CD4-positive, CD25-positive, alpha-beta regulatory T cell (primary cell): ENCODE measurements at places on chromosomes 7 and 10.
A peak's percentile ranks its signal among the peaks of the same experiment; 100 is the strongest.

DNA sequence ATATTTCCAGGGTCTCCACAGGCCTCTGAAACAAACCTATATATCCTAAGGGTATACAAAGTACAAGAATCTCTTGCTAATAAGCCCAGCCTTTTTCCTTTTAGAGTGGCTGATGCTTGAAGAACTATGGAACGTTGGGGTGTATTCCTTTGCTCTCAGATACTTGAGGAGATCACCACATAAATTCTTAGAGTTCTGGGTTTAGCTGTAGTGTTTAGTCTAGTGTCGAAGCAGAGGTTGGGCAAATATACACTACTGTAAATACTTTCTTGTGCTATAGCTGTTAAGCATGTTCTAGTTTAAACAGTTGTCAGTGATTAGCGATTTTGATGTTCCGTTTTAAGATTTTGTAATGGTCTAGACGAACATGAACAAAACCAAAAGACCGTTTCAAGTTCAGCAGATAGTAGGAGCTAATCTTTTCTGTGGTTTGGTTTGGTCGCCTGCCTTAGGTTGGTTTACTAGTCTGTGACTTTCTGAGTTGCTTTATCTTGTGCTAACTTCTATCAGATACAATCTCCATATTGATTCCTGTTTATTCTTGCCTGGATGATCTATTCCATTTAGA lies 229.6 kb downstream of the NSUN6 start:
- H3K27ac ChIP-seq = no peak overlapping the region
- no peak for DNase-seq

DNA sequence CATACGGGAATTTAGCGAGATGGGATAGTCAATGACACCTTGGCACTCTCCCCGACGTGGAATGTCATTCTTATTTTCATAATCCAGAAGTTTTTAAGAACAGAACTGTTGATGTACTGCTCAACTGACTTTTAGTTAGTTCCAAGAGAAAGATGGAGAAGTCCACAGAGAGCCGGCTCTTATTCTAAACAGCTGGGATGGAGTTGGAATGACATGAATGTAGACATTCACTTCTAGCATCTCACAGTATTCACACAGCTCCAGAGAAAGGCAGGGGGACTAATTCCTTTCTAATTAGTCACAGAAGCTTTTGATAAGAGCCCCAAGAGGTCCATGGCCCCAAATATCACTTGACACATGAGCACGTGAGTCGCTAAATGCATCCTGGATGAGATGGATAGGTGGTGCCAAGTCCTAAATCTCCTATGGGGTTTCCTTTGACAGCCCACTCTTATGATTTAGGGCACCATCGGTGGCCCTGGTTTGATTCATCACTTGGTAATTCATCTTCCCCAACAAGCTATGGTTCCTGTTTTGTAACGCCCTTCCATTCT lies 420.3 kb upstream of the AUTS2 start:
- H3K36me3 ChIP-seq = no peaks in the 10 kb centered on the region
- DNase-seq = no peak
- H3K4me3 ChIP-seq = no peak overlapping the region
- H3K4me1 ChIP-seq = no peaks in the 10 kb centered on the region
- H3K27me3 ChIP-seq = no peaks in the 10 kb centered on the region

DNA sequence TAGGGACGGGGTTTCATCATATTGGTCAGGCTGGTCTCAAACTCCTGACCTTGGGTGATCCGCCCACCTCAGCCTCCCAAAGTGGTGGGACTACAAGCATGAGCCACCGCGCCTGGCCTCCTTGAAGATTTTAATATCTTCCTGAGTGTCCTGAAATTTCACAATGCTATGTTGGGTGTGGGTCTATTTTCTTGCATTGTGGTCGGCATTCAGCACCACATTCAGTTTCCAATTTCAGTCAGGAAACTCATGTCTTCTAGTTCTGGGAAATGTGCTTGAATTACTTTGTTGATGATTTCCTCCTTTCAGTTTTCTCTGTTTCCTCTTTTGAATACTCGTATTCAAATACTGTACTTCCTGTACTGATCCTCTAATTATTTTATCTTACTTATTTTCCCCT lies 49.3 kb upstream of the IL6 start:
- H3K36me3 ChIP-seq = no peaks in the 10 kb centered on the region
- H3K4me3 ChIP-seq = no peak overlapping the region
- no peak overlapping the region for H3K27ac ChIP-seq
- H3K27me3 ChIP-seq = peaks cover 10% of the 10 kb centered on the region
- peak; percentile 59 for DNase-seq
- H3K4me1 ChIP-seq = no peaks in the 10 kb centered on the region

DNA sequence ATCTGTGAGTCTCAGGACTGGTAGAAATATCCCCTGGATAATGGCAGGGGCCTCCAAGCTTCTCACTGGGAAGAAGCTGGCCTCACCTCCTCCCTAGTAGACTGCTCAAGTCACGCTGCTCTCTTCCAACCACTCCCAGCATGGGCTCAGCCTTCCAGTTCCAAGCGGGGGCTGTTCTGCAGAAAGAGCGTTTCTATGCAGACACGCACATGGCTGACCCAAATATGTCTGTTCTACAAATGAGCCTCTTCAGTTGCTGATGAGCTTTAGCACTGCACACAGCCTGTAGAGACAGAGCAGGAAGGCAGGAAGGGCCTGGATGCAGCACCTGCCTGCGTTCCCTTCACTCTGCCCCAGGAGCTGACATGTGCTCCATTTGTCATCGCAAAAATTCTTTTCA lies 523.9 kb upstream of the MGMT start:
- no peak overlapping the region for H3K4me3 ChIP-seq
- no peak overlapping the region for H3K27ac ChIP-seq

DNA sequence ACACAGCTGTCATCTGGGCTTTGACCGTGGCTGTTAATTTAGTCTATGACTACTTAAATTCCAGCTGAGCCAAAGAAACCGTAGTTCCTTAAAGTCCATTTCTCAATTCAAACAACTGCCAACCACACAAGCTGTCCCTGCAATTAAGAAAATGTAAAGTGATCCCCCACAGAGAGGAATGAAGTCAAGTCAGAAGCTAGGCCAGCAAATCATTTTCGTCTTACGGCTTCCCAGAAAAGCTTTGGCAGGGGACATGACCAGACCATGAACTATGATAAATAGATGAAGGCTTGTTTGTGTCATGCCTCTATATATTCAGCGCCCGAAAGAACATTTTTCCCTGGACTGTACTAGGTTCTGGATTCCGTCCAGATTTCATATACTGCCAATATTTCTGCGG lies 54.6 kb downstream of the HACD1 start:
- H3K4me3 ChIP-seq = no peak overlapping the region
- H3K4me1 ChIP-seq = no peaks in the 10 kb centered on the region
- DNase-seq = no peak

DNA sequence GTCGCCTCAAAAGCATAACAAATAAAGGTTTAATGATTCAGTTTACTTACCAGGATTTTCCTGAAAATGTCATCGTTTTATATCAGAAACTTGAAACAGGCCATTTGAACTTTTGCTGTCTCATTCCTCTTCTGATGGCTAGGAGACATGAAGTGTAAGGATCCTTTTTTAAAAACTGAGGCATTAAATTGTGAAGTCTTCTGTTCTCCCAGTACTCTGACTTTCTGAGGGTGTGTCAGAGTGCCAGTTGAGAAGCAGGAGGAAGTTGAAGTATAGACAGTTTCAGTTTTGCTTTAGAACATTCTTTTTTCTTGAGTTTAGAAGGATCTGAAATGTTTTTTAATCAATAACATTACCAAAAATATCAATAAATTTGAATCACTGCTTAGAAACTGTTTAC lies at the start of gene SAMD9L:
SAMD9L (minus strand) TSS at position 242 of the 400 bp plus-strand sequence. CDS start 12,414 bp downstream, outside the sequence.
- H3K36me3 ChIP-seq = peaks cover 26% of the 10 kb centered on the region
- H3K4me1 ChIP-seq = peaks cover 29% of the 10 kb centered on the region

DNA sequence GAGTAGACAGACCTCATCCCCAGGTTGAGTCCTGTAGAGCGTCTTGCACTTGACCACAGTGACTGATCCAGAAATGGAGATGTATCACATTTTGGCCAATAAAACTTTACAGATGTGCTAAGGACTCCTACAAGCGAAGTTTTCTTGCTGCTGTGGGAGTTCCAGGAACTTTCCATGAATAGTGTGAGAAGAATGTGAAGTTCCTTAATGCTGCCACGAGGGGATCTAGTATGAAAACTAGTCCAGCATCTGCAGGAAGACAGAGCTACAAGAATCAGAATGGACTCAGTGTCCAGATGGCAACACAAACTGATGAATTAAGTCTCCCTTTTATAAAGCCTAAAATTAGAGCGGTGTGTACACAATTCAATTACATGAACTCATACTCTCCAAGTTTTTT lies 14.8 kb upstream of the LSM8 start:
- H3K4me3 ChIP-seq = no peak overlapping the region
- H3K4me1 ChIP-seq = no peaks in the 10 kb centered on the region
- H3K27me3 ChIP-seq = peaks cover 8% of the 10 kb centered on the region
- no peaks in the 10 kb centered on the region for H3K36me3 ChIP-seq
- DNase-seq = no peak

GRCh38 chr10:98351831-98352402 lies 63.1 kb downstream of the PYROXD2 start:
- no peak overlapping the region for H3K4me3 ChIP-seq
- no peaks in the 10 kb centered on the region for H3K4me1 ChIP-seq
- no peaks in the 10 kb centered on the region for H3K36me3 ChIP-seq
- H3K27ac ChIP-seq = no peak overlapping the region
- DNase-seq = no peak

- no peak overlapping the region for H3K4me3 ChIP-seq
- H3K4me1 ChIP-seq = peaks cover 14% of the 10 kb centered on the region
- peaks cover 6% of the 10 kb centered on the region for H3K27me3 ChIP-seq
- peaks cover 7% of the 10 kb centered on the region for H3K36me3 ChIP-seq
Measured at GRCh38 chr10:100562008-100562672, 26.4 kb downstream of the HIF1AN start.

DNA sequence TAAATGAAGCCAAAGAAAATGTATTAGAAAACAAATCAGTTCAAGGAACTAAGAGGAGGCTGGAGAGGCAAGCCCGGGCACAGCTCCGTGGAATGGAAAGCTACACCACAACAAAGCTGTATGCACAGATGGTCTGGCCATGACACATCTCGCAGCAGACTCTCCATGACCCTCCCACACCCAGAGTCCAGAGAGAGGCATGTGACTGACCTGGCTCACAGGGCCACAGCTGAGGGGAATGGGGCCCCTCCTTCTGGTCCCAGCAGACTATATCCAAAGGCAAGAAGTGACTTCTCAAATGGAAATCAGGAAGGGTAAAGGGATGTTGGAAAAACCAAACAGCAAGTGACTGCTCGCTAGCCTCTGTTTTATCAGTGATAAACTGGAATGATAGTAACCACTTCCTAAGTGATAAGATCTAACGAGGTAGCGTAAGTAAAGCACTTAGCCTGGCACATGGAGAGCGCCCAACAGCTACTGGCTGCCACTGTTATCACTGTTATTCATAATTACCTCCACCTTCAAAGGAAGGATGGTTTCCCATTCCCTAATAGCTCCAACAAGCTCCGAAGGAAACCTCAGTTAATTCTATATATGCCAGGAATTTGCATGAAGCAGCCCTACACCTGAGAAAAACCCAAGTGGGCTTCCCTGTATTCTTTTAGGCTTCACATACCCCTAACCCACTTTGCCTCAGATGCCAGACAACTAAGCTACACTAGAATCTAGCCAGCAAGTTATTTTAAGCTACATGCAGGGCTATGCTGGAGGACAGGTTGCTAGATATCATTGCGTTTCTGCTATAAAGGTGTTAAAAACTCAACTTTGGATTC lies 8.4 kb downstream of the OSBPL3 start:
- H3K27me3 ChIP-seq = no peaks in the 10 kb centered on the region
- no peak overlapping the region for H3K27ac ChIP-seq
- DNase-seq = no peak
- peak overlapping the region; percentile 45 for H3K4me3 ChIP-seq

DNA sequence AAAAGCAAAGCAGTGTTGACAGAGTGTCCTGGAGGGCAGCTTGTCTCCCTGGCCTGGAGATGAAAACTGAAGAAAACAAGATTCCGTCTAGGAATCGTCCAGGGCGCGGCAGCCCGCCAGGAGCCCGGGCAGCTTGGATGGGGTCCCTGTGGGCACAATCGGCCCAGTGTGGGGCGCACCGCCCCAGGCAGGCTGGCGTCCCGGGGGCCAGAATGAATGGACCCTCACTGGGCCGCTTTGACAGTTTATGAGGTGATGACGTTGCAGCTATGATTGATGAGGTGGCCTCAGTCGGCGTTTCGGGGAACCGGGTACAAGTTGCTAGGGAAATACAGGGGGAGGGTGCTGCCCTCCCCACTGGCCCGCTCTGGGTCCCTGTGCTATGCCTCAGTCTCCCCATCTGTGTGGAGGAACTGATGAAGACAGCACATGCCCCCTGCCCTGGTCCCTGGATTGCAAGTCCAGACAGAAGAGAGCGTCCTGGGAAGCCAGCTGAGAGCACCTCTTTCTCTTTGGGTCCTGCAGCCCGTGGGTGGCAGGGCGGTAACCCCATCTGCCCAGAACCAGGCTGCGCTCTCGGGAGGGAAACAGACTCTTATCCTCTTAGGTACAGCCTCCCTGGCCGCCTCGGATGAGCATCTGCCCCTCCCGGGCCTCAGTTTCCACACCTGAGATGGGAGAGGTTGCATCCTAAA lies 131.3 kb downstream of the LHPP start:
- H3K27ac ChIP-seq = no peak overlapping the region
- H3K4me3 ChIP-seq = no peak overlapping the region
- peaks cover 4% of the 10 kb centered on the region for H3K36me3 ChIP-seq
- H3K4me1 ChIP-seq = no peaks in the 10 kb centered on the region
- DNase-seq = no peak

- H3K27me3 ChIP-seq = no peaks in the 10 kb centered on the region
- no peak overlapping the region for H3K27ac ChIP-seq
- H3K4me3 ChIP-seq = no peak overlapping the region
- no peaks in the 10 kb centered on the region for H3K4me1 ChIP-seq
- no peaks in the 10 kb centered on the region for H3K36me3 ChIP-seq
Measured at GRCh38 chr7:64640504-64640903, 25.4 kb upstream of the ZNF107 start.
